ENCODE measurements at places on chromosomes 2 and 18.

DNA sequence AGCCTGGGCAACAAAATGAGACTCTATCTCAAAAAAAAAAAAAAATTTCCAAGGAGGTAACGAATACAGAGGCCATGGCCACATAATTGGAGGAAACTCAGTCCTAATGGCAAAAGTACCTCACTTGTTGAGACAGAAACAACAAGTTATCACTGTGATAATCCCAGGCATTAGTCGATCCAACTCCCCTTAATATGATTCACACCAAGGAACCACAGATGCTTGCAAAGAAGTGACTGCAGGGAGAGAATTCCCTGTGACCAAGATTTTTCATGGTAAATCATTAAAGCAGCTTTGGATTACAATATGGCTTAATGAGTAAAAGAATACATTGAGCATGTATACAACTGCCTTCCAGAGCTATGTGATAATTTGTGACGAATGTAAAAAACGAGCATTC lies 80.4 kb upstream of the RNU4ATAC start:
- DNase-seq, result no peak

GRCh38 chr18:8116341-8117005 lies 492.8 kb upstream of the RAB12 start:
- no peak for DNase-seq

DNA sequence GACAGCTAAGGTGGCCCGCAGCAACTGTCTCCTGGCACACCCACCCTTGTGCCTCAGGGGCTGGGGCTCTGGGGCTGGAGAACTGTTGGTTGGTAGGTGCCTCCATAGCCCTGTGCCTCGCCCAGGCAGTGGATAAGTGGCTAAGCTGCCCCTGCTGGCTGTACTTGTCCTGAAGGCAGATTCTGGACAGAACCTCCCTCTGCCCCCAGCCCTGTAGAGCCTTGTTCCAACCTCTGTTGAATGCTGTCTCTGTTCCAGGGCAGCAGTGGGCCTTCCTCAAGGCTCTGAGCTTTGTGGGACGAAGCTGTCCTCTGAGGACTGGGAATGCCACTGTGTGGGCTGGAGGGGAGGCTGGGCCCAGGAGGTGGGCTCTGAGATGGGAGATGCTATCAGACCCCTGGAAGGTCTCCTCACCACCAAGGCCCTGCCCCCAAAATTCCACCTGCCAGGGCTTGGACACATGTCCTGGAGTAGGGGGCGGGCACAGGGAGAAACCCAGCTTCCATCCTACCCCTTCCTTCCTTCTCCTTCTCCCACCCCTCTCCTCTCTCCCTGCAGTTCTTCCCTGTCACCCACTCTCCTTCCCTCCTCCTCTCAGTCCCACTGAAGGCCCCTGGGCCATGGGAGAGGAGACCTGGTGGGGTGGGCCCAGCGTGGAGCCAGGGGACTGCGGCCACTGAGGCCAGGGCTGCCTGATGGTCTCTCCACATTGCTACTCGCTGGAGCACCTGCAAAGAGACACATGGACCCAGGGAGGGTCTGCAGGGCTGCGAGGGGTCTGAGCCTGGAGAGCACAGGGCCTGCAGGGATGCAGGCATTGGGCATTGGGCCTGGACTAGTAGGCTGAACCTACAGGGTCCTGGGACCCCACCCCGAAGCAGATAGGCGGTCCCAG lies 1.7 kb upstream of the PDCD1 start:
- peak; percentile 11 for DNase-seq

- no peak for DNase-seq
Measured at GRCh38 chr2:174654419-174654941, 56.9 kb upstream of the WIPF1 start.

- DNase-seq, result no peak
Measured at GRCh38 chr2:5740053-5740452, 47.9 kb downstream of the SOX11 start.

DNA sequence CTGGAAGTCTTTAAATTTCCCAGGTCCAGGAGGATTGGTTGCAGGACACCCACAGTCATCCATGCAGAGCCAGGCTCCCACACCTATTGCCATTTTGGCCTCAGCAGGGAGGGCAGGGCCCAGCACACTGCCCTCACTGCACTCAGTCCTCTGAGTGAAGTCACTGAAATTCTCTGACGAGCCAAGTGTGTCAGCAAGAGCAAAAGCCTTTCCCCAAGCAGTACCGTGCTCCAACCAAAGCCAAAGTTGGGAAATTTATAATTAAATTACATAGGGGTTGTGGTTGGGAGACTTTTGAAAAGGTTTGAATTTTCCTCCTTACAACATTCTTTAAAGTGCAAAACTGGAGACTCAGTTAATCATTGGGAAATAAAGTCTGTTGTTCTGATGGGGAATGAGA lies 98.5 kb upstream of the CD226 start:
- DNase-seq, result no peak

DNA sequence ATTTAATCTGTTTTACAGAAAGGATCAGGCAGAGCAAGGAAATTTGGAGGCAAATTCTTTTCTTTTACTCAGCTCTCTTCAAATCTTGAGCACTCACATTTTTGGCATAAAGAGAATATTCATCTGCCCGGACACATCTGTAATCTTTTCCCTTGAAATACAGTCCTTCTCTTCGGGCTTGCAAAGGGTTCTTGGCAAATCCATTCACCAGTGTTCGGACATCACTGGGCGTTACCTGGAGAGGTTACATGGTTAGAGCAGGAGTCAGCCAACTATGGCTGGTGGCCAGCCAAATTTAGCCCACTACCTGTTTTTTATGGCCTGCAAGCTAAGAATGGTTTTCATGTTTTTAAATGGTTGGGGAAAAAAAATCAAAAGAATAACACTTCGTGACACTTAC lies 2.1 kb downstream of the PFN4 start:
- no peak for DNase-seq

GRCh38 chr18:23864624-23865023 lies 149.9 kb upstream of the TTC39C start:
- DNase-seq, result no peak

DNA sequence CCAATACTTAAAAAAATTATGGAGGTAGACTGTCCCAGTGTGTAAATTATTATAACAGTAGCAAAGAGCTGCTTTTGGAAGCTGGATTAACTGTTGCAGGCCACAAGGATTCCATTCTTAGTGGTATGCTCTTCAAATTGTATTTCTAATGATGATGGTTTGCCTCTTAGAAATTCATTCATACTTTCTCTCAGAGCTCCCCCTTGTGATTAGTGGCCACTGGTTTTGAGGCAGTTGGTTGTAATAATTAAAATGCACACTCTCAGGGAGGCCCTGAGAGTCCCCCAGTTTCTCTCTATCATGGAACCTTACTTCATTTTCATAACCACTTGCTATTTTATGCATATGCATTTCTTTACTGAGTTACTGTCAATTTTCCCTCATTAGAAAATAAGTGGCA lies 122.5 kb downstream of the PLA2R1 start:
- no peak for DNase-seq

DNA sequence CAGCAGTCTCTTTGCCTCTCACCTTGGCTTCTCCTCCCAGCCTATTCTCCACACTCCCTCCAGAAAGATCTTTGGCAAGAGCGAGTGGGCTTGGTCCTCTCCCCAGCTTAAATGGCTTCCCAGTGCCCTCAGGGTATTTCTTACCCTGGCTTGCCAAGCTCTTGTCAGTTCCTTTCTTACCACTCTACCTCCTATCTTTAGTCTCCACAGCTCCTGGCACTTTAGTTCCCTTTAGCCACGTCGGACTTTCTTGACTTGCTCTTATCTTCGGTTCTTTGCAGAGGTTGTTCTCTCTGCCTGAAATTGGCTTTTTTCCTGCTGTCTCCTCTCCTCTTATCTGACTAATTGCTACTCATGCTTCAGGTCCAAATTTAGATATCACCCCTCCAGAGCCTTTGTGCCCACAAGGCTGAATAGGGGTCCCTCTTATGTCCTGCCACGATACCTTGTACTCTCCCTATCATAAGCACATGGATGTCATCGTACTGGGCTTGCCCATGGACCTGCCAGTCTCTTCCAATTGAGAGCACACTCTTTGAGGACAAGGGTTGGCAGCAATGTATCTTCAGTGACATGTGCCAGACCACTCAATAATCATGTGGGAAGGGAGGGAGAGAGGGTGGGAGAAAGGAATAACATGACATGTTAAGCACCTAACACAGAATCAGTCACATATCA lies 131.7 kb upstream of the CTAGE1 start:
- no peak for DNase-seq

DNA sequence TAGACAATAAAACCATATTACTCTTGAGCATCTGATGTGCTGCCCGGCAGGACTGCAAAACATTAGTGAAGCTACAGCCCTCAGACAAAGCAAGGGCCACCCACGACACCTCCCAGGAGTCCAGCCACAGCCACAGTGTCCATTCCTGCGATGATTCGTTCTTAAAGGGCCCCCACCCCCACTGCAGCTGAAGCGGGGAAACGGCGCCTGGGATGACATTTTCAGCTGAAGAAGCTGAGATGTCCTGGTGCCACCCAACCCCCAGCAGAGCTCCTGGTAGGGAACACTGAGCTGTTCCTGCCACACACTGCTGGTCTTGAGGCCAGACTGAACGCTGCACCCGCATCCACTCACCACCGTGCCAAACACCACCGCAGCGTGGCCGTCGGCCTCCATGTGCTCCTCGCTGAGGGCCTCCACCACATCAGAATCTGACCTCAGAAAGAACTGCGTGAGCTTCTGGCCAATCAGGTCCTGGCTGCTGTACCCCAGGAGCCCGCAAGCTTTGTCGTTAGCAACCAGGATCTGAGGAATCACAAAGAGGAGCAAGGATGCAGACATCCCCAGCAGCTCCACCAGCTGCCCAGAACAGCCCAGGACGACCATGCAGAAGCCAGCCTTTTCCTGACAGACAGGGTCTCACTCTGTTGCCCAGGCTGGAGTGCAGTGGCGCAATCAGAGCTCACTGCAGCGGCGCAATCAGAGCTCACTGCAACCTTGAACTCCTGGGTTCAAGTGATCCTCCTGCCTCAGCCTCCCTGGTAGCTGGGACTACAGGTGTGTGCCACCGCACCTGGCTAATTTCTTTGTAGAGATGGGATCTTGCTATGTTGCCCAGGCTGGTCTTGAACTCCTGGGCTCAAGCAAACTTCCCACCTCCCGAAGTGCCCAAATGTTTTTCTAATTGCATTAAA lies 9.5 kb downstream of the PASK start:
- no peak for DNase-seq

- no peak for DNase-seq
Measured at GRCh38 chr2:207163053-207163755, 2.5 kb downstream of the KLF7 start.

DNA sequence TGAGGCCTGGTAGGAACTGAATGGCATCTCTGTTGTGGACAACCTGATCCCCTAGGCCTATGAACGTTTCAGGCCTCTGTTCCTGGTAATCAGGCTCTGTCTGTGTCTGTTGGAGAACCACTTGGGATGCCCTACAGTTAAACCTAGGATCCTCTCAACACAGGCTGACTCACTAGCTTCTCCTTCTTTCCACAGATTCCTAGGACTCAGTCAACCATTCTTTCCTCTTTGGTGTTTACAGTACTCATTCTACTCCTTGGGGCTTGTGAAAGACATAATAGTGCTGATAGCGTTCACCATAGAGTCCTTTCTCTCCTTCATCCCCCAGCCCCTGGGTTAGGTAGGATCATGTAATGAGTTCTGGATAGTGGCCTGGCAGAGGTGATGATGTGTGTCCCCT lies 544.3 kb downstream of the METTL4 start:
- DNase-seq, result no peak

DNA sequence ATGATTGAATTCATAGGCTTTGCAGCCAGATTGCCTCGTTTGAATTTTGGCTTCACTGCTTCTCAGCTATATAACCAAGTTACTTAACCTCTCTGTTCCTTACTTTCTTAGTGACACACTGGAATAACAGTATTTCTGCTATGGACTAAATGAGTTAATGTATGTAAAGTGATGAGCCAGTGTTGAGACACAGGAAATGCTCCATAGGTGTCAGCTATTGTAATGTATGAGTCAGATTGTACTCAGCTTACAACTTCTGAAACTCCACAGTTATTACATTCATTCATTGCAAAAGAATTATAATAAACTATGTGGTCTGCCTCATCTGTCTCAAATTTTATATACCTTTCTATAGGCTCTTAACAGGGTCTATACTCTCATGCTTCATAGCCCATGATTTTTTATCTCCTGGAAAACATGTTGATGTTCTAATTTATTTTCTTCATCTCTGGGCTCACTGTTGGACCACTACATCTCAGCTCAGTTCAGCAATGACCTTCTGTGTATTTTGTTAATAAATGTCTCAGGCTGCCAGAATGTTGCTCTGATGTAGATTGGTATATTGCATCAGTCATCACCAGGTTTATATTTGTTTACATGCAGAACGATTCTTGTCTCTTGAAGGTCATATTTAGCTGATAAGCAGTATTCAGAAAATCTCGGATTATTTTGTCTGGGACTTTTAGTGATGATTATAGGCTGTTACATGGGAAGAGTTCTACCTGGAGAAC lies 76.2 kb downstream of the MAP3K20 start:
- no peak for DNase-seq

GRCh38 chr2:202592566-202592965 lies 42.2 kb upstream of the FAM117B start:
- no peak for DNase-seq

DNA sequence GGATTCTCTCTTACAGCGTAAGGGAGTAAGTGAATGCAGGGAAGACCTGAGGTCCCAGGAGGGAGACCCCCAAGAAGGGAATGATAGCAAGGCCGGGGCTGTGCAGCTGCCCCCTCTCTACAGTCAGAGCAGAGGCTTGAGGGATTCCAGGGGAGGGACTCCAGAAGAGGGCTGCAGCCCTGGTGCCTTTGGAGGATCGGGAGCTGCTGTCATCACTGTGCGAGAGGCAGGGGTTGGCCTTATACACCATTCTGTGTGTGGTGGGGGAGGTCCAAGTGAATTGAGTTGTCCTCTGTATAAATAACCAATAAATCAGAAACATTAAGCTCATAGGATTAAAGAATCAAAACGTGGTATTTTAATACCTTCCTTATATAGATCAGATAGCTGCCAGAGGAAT lies 114.9 kb downstream of the GLI2 start:
- DNase-seq, result no peak

- DNase-seq, result no peak
Measured at GRCh38 chr2:74851191-74851566, 17.3 kb downstream of the HK2 start.

DNA sequence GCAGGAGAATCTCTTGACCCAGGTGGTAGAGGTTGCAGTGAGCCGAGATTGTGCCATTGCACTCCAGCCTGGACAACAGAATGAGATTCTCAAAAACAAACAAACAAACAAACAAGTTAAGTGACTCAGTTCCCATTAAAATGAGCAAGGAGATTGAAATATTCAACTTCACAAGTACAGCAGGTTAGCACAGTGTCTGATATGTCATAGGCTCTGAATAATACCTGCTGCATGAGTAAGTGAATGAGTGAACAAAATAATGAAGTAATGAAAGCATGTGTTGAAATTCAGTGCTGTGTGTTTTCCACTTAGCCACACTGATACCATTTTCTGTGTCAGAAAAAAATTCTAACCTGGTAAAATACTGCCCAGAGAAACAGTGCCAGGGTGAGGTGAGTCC lies 41.9 kb upstream of the SETBP1 start:
- no peak for DNase-seq

GRCh38 chr2:220574038-220574437 lies 946.6 kb downstream of the SLC4A3 start:
- no peak for DNase-seq

- no peak for DNase-seq
Measured at GRCh38 chr18:10508591-10508990, 17.2 kb upstream of the NAPG start.

- no peak for DNase-seq
Measured at GRCh38 chr2:199734651-199735050, 116.3 kb downstream of the FTCDNL1 start.

All from GM06990 (cell line).